ENCODE measurements at places on chromosomes 4 and X. TPM values are rescaled to one million over a fixed set of nuclear protein-coding genes. Genes with fewer than 3 reads are reported as not detected.

The CENPE gene
- 8.5 TPM for total RNA-seq

The MBNL3 gene
- 1.0 TPM for total RNA-seq

The RHOXF2B gene
- not detected for total RNA-seq

- DNase-seq: no peak
Observed at GRCh38 chrX:139508099-139508498, 22.4 kb upstream of the F9 start.

DNA sequence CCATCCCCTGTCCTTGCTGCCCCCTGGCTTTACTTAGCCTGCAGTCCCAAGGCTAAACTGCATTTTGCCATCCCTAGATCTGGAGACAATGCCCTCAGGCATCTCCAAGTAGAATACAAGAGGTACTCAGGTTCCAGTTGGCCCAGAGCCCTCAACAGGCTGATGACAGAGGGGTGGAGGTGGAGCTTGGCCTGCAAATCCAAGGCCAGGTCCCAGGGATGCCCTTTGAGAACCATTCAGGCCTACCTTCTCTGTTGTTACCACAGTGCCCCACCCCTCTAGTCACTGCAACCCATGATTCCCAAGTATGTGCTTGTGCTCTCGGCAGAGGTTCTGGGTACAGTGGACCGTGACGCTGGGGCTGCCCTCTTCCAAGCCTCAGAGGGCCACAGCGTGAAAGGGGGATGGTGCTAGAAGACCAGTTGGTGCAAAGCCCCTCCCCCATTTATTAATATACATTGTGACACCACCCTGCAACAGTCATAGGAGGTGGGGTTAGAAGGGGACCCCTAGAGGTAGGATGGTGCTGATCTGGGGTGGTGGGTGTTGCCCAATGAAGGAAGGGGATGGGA lies 6.4 kb upstream of the UBA1 start:
- no peak for DNase-seq

DNA sequence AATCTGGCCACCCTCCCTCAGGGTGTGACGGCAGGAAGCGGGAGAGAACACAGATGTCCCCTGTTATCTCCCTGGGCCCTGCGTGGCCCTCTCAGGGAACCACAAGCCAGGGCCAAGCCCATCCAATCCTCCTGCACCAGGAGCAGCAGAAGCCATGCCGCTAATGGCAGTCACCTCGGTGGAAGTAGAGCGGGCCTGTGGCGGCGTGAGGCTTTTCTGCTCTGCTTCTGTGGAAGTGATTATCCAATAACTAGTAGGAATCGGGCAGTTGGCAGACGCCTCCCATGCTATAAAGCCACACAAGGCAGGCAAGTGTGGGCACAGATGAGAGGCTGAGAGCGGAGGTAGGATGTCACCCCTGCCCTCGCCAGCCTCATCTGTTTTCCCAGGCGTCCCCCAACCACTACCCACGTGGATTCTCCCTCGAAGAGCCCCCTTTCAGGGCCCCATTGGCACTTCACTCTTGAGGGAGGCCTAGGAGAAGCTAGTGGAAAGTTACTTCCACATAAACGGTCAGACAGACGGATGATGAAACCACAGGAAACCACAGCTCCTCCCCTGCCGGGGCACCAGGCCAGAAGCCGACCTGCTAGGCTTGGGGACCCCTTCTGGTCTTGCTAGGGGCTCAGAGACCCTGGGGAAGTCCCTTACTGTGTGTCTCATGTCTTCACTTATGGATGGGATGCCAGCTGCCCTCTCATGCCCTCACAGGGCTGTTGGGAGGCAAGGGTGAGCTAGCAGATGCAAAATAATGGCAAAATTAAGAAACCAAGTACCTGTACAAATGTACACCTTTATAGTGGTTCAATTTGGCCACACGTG lies 18.8 kb upstream of the TMSB4X start:
- no peak for DNase-seq

GRCh38 chrX:41293269-41293668 lies 40.7 kb upstream of the DDX3X start:
- DNase-seq: no peak

- no peak for DNase-seq
Observed at GRCh38 chrX:136192839-136193414, 45.6 kb downstream of the FHL1 start.

- DNase-seq: peak; percentile 6
Observed at GRCh38 chr4:3479358-3480101, 16.4 kb downstream of the DOK7 start.

DNA sequence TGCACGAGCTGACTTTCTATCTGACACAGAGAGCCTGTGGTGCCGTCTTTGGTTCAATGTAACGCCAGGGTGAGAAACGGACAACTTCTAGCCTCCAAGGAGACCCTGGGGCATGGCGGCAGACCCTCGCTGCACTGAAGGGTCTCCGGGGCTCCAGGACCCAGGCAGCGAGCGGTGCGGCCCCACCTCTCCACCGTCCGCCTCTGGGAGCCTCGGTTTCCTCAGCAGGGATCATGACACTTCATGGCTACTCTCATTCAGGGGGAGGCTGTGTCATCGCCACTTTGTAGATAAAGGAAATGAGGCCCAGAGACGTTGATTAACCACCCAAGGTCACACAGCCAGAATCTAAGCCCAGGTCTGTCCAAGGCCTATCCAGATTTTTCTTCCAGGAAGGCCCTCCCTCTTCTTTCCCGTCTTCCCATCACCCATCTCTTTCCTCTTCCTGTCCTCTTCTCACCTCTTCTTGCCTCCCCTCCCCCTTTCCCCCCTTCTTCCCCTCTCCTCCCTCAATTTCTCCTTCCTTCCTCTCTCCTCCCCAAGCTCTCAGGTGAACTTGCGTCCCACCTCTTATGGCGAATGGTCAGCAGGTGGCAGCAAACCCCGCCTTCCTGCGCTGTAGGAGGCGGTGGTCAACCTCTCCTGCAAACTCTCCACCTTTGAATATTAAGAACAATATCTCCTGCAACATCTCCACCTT lies 69.3 kb upstream of the HMX1 start:
- peak; percentile 69 for DNase-seq

- no peak for DNase-seq
Observed at GRCh38 chr4:125021189-125021588, 293.6 kb upstream of the FAT4 start.

DNA sequence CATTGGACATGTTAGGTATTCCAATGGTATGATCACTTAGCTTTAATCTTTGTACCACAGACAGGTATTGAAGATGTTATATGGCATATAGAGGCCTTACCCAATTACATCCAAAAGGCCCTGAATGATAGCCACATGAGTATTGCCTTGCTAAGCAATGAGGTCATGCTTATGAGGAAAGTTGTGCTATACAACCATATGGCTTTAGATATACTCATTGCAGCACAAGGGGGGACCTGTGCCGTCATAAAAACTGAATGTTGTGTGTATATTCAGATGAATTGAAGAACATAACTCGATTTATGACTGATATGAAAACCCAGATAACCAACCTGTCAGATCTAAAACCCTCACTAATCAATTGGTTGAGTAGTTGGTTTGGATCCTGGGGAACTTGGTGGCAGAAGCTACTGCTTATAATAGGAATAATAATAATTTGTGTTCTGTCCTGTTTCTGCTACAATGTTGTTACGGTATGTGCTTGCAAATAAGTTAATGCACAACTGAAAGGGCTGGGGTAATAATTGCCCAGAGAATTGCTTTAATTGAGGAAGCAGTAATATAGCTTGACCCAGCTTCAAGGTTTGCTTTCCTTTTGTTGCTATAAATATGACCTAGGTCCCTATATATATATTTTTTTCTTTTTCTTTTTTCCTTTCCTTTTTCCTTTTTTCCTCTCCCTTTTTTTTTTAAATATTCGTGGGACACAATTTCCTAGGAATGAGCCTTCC lies 21.5 kb upstream of the CSTF2 start:
- DNase-seq: no peak

- no peak for DNase-seq
Observed at GRCh38 chr4:127162741-127163140, 470.0 kb upstream of the INTU start.
